ENCODE measurements at places on chromosomes 16 and 17.

GRCh38 chr16:17432901-17433576, 37.7 kb downstream of the XYLT1 start:
- DNase-seq: no peak

- DNase-seq: no peak
Measured at GRCh38 chr16:23587726-23588125, 8.4 kb downstream of the NDUFAB1 start.

- no peak for DNase-seq
Measured at GRCh38 chr17:55500103-55500502, 11.1 kb downstream of the SMIM36 start.

- no peak for DNase-seq
Measured at GRCh38 chr17:44043272-44043696, 23.2 kb downstream of the LSM12 start.

GRCh38 chr17:45948881-45949624, 50.0 kb upstream of the STH start:
- DNase-seq: peak; percentile 25

- peak; percentile 37 for DNase-seq
Measured at GRCh38 chr17:17900615-17901520, 64.1 kb upstream of the SREBF1 start.

DNA sequence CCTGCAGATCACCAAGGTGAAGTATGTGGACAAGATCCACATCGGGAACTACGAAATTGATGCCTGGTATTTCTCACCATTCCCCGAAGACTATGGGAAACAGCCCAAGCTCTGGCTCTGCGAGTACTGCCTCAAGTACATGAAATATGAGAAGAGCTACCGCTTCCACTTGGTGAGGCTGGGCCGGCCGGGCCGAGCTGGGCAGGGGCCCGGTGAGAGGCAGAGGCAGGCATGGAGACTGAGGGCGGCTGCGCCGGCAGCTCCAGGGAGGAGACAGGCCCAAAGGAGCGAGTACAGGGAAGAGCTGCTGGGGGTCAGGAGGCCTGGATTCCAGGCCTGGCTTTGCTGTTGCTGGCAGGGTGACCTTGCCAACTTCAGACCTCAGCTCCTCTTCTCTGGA, 8.3 kb downstream of the PRSS8 start:
- no peak for DNase-seq

- DNase-seq: no peak
Measured at GRCh38 chr16:79215289-79215688, 385.2 kb downstream of the MAF start.

DNA sequence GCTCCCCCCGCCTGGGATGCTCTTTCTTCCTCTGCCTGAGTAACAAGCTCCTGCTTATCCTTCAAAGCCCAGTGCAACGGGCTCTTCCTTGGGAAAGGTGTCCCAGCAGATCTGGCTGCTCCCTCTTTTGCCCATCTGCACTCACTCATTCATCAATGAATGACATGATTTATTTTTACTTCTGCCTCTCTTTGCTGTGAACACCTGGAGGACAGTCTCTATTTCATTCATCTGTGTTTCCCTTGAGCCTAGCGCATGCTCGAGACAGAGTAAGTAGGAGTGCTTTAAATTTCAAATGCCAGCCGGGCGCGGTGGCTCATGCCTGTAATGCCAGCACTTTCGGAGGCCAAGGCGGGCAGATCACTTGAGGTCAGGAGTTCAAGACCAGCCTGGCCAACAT, 22.0 kb upstream of the GINS2 start:
- no peak for DNase-seq

- DNase-seq: no peak
Measured at GRCh38 chr17:79003661-79004411, 5.7 kb downstream of the CANT1 start.

DNA sequence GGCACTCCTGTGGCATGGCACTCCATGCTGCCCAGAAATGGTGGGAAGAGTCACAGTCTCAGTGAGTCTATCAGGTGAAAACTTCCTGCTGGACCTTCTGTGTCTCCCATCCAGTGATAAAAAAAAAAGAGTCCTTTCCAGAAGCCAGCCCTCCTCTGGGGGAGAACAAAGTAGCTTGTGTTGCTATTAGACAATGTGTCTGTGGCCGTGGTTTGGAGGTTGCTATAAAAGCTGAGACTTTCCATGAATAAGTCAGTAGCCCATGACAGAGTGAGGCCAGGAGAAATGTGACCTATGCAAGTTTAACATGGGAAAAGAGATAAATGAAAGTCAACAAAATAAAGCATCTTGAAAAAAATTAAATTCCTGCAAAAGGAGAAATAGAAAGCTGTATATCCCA, 250.7 kb upstream of the MON1B start:
- no peak for DNase-seq

- no peak for DNase-seq
Measured at GRCh38 chr17:74062234-74062633, 141.2 kb upstream of the RPL38 start.

DNA sequence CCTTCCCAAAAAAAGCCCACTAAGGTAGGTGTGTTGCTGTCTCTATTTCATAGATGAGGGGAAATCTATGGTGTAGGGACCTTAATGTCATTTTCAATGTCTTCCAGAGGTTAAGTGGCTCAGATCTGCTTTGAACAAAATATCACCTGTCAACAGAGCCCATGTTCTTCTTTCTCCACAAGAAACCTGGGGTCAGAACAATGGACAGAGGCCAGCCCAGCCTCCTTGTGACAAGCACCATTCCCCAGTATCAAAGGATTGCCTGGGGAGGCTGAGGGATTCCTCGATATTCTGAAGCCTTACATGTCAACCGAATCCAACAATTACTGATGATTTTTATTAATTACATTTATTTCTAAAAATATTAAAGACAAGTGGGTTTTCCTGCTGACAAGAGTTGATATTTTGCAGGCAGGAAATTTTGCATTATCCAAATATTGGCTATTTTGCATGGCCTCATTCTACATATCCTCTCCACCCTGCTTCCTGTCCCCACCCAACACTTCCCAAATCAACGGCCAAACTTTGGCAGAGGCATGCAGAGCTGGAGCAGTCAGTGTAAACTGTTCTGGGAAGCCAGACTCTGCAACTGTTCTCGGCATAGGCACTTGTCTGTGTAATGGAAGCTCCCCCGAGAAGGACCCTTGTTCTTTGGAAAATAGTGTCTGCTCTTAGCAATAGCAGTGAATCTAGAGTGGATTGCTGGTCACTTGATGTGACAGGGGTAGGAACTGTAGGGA, 281.5 kb downstream of the HS3ST3A1 start:
- no peak for DNase-seq

All from hypothalamus (tissue), 51 donors.